Hepatocyte (in vitro differentiated cells): ENCODE measurements at places on chromosomes 5 and 9. TPM values are rescaled to one million over a fixed set of nuclear protein-coding genes. Genes with fewer than 3 reads are reported as not detected.
A peak's percentile ranks its signal among the peaks of the same experiment; 100 is the strongest.

PTPN3 gene
- total RNA-seq: 11.8 and 12.1 TPM in 2 replicates

PLCXD3 gene
- 2.2 and 2.4 TPM in 2 replicates for total RNA-seq

TXN gene
- 195 and 213 TPM in 2 replicates for total RNA-seq

HRH2 gene
- total RNA-seq: 1.9 and 2.5 TPM in 2 replicates

CER1 gene
- 0.53 TPM in 1 of 2 replicates, not detected in the other for total RNA-seq

ZDHHC12 gene
- 26.2 and 33.5 TPM in 2 replicates for total RNA-seq

AJM1 gene
- total RNA-seq: 2.0 and 3.0 TPM in 2 replicates

COX7C gene
- total RNA-seq: 541 and 620 TPM in 2 replicates

DNA sequence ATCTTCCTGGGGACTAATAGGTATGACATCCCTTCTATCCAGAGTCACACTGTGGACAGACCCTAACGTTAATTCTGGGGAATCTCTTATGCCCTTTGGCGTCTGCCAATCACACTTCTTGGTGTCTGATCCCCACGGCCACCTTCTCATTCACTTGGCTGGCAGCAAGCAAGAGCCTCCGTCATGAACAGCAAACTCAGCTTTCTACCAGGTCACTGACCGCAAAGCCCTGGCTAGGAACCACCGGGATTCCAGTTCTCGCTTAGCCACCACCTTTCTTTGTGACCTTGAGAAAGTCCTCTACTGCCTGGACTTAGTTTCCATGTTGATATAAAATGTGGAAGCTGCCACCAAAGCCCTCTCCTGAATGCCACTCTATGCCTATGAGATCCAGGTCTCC is 67.7 kb upstream of the FCN1 start:
- no peaks in the 10 kb centered on the region for H3K36me3 ChIP-seq
- H3K27me3 ChIP-seq: no peaks in the 10 kb centered on the region
- H3K4me1 ChIP-seq: no peaks in the 10 kb centered on the region
- no peak for DNase-seq
- H3K4me3 ChIP-seq: no peak overlapping the region
- H3K27ac ChIP-seq: no peak overlapping the region

- H3K27ac ChIP-seq: peak overlapping the region; percentile 33
- H3K36me3 ChIP-seq: no peaks in the 10 kb centered on the region
- peaks cover 3% of the 10 kb centered on the region for H3K4me1 ChIP-seq
- no peak for DNase-seq
Measured at GRCh38 chr9:88237991-88238571, 99.8 kb upstream of the SPATA31C2 start.

DNA sequence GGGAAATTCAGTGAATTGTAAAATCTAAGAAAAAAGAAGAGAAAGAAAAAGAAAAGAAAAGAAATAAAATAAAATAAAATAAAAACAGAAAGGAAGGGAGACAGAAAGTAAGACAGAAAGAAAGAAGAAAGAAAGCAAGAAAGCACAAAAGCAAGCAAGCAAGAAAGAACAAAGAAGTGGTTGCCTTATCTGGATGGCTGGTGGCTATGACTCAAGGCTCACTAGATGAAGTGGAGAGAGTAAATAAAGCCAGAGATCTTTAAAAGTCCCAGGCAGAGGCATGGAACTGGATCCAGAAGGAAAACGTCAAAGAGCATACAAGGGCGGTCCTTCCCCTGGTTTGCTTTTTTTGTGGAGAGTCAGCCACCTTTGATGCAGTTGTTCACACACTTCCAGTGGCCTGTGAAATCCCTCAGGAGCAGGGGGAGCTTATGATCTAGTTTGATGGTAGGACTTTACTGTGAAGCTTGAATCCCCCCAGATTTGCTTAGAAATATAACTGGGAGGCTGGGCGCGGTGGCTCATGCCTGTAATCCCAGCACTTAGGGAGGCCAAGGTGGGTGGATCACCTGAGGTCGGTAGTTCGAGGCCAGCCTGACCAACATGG is 176.7 kb upstream of the HMHB1 start:
- no peaks in the 10 kb centered on the region for H3K27me3 ChIP-seq
- no peak overlapping the region for H3K4me3 ChIP-seq
- H3K4me1 ChIP-seq: peaks cover 20% of the 10 kb centered on the region
- peak; percentile 55 for DNase-seq

- H3K4me3 ChIP-seq: no peak overlapping the region
- no peaks in the 10 kb centered on the region for H3K27me3 ChIP-seq
- peak overlapping the region; percentile 76 for H3K27ac ChIP-seq
- H3K4me1 ChIP-seq: peaks cover 24% of the 10 kb centered on the region
- H3K36me3 ChIP-seq: no peaks in the 10 kb centered on the region
- DNase-seq: peak; percentile 32
Measured at GRCh38 chr5:57695179-57695578, 212.6 kb upstream of the ACTBL2 start.

DNA sequence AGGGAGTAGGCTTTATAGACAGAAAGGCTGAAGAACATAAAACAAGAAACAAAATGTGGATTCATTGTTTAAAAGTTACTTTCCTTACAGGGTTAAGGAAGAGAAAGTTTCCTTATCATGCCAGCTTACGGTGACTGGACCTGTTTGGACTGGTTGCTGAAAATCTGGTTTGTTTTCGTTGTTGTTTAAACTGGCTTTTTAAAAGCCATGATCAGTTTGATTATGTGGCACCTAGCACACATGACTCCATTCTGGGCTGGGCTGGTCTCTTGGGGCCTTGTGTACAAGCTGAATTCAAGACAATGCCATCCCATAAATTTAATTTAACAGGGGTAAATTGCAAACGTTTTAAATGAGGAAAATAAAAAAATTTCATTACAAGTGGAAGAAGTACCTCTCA is 18.4 kb upstream of the ZNF474 start:
- H3K27ac ChIP-seq: no peak overlapping the region
- H3K4me3 ChIP-seq: no peak overlapping the region
- DNase-seq: no peak
- H3K27me3 ChIP-seq: peaks cover 9% of the 10 kb centered on the region
- H3K4me1 ChIP-seq: no peaks in the 10 kb centered on the region

- no peaks in the 10 kb centered on the region for H3K27me3 ChIP-seq
- peak; percentile 61 for DNase-seq
- no peaks in the 10 kb centered on the region for H3K4me1 ChIP-seq
Measured at GRCh38 chr9:113309204-113309813, 6.1 kb upstream of the RNF183 start.

- no peaks in the 10 kb centered on the region for H3K36me3 ChIP-seq
- H3K27ac ChIP-seq: no peak overlapping the region
- no peak for DNase-seq
- H3K4me1 ChIP-seq: no peaks in the 10 kb centered on the region
- H3K27me3 ChIP-seq: no peaks in the 10 kb centered on the region
- no peak overlapping the region for H3K4me3 ChIP-seq
Measured at GRCh38 chr5:100311806-100312205, 223.4 kb upstream of the FAM174A start.

DNA sequence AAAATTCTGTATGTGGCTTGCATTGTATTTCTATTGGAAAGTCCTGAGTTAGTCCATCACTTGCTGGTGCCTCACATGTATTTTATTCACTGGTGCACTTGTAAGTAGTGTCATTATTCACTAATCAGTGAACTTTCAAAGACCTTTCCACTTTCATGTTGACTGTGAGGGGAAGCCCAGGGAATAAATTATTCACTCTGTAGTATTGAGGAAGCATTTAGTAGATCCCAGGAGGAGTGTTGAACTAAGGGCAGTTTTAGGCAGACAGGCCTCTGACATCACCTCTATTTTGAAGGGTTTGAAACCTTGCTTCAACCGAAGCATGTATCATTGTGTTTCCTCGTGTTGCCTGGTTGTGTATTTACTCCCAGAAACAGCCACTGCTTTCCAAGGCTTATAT is 705.4 kb upstream of the RIOK2 start:
- no peaks in the 10 kb centered on the region for H3K36me3 ChIP-seq
- no peak overlapping the region for H3K4me3 ChIP-seq
- no peaks in the 10 kb centered on the region for H3K4me1 ChIP-seq
- DNase-seq: no peak
- no peaks in the 10 kb centered on the region for H3K27me3 ChIP-seq

DNA sequence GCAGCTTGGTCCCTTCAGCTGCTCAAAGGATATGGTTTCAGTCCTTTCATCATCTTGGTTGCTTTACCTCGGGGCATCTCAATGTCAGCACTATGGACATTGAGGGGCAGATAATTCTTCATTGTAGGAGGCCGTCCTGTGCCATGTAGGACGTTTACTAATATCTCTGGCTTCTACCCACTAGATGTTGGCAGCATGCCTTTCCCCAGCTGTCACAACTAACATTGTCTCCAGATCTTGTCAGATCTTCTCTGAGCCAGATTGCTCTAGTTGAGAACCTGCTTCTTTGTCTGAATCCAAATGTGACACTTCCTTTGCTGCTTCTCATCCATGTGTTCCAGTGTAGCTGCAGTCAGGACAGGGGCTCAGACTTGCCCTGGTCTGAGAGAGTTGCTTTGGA is 10.3 kb downstream of the PTPA start:
- no peaks in the 10 kb centered on the region for H3K27me3 ChIP-seq
- DNase-seq: no peak
- peaks cover 3% of the 10 kb centered on the region for H3K4me1 ChIP-seq
- no peaks in the 10 kb centered on the region for H3K36me3 ChIP-seq

DNA sequence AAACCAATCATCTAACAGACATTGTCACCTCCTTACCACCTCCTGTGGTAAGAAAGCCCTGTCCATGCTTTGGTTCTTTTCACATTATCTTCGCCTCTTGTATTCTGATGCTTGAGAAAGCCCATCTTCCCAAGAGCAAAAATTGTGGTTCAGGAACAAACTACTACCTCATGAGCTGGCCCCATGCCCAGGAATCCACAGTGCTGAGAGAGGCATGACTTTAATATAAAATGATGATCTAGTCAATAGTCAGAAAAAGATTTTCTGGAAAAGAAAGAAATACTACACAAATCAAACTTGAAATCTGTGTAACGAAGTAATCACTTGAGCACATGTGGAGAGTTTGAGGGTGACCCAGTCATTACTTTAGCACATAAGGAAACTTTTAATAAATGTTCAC is 94.7 kb downstream of the FGF10 start:
- H3K27ac ChIP-seq: no peak overlapping the region
- H3K4me3 ChIP-seq: no peak overlapping the region
- no peaks in the 10 kb centered on the region for H3K36me3 ChIP-seq
- no peaks in the 10 kb centered on the region for H3K27me3 ChIP-seq
- H3K4me1 ChIP-seq: no peaks in the 10 kb centered on the region

DNA sequence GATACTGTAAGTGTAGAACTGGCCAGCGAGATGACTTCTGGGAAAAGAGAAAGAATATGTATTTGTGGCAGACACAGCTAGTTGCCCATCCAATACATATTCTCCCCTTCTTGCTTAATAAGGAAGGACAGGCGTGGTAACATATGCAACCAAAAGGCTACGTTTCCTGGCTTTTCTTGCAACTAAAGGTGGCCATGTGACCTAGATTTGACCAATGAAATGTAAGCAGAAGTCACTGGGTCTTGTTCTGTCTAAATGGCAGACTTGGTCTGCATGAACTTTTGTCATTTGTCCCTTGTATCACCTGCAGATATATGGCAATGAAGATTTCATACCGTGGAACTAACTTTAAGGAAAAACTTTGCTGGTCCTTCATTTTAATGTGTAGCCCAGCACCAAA is 183.8 kb downstream of the CDH12 start:
- no peaks in the 10 kb centered on the region for H3K36me3 ChIP-seq
- no peak overlapping the region for H3K27ac ChIP-seq
- no peaks in the 10 kb centered on the region for H3K27me3 ChIP-seq

GRCh38 chr9:126676685-126677143 is 63.0 kb downstream of the LMX1B start:
- H3K36me3 ChIP-seq: no peaks in the 10 kb centered on the region
- H3K27ac ChIP-seq: no peak overlapping the region
- peaks cover 82% of the 10 kb centered on the region for H3K27me3 ChIP-seq
- no peak for DNase-seq

DNA sequence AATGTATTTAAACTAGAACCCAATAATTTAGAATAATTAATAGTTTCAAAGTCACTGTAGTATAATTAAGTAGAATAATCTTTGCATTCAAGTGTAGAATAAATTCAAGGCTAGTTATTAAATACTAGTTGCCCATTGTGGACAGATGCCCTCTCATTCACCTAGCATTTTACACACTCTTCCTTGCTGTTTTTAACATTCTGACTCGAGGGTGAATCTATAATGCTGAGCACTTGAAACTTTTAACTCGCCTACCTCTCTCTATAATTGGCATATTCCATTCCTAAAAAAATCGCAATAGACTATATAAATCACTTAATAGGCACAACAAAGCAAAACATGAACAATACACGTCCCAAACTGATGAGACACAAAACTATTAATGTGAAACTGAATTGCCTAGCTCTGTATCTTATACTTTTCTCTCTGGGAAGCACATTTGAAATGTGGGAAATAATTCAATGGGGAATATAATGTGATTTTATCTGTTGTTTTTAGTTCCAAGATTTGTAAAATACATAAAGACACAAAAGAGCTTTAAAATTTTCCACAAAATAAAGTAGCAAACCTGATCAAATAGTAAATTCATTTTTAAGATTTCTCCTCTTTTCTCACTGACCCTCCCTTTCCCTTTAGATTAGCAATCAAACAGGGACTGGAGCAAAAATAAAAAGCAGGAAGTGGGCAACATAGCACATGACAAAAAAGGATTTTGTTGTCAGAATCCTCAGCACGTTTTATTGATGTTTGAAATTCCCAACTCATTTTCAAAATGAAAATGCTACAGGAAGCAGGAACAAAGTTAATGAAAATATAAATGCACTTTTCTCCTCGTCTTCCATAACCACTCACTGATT is 295.6 kb downstream of the PDE4D start:
- DNase-seq: no peak
- H3K36me3 ChIP-seq: no peaks in the 10 kb centered on the region
- no peak overlapping the region for H3K27ac ChIP-seq
- H3K27me3 ChIP-seq: no peaks in the 10 kb centered on the region
- H3K4me1 ChIP-seq: no peaks in the 10 kb centered on the region
- H3K4me3 ChIP-seq: no peak overlapping the region

- no peaks in the 10 kb centered on the region for H3K36me3 ChIP-seq
- DNase-seq: no peak
- no peak overlapping the region for H3K4me3 ChIP-seq
- H3K27me3 ChIP-seq: no peaks in the 10 kb centered on the region
- no peaks in the 10 kb centered on the region for H3K4me1 ChIP-seq
Measured at GRCh38 chr5:54794135-54794975, 191.0 kb downstream of the ESM1 start.

DNA sequence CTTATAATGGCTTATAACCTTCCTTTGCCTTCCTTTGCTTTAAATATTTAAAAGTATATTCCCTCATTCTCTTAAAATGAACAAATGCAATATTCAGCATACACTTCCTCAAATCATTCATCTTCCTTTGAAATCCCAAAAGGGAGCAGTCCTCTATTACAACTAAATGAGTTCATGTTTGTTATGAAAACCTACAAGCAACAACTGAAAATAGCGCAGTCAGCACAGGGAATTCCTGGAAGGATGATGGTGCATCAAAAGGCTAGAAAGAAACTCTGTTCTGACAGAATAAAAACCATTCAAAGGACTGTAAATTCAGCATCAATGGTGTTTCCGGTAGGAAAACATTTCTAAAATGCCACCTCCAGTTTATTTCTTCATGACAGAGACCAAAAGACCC is 3.3 kb downstream of the NR6A1 start:
- DNase-seq: no peak
- H3K27ac ChIP-seq: no peak overlapping the region
- H3K4me3 ChIP-seq: no peak overlapping the region
